Stimulated activated CD4-positive, alpha-beta T cell treated with anti-CD3 and anti-CD28 coated beads, TNF-alpha, amount 100 ng/mL, for 1 hour (primary cell): ENCODE measurements at places on chromosomes 4 and X.

GRCh38 chr4:153076861-153077260 lies 127.4 kb upstream of the TRIM2 start:
- no peak for DNase-seq

DNA sequence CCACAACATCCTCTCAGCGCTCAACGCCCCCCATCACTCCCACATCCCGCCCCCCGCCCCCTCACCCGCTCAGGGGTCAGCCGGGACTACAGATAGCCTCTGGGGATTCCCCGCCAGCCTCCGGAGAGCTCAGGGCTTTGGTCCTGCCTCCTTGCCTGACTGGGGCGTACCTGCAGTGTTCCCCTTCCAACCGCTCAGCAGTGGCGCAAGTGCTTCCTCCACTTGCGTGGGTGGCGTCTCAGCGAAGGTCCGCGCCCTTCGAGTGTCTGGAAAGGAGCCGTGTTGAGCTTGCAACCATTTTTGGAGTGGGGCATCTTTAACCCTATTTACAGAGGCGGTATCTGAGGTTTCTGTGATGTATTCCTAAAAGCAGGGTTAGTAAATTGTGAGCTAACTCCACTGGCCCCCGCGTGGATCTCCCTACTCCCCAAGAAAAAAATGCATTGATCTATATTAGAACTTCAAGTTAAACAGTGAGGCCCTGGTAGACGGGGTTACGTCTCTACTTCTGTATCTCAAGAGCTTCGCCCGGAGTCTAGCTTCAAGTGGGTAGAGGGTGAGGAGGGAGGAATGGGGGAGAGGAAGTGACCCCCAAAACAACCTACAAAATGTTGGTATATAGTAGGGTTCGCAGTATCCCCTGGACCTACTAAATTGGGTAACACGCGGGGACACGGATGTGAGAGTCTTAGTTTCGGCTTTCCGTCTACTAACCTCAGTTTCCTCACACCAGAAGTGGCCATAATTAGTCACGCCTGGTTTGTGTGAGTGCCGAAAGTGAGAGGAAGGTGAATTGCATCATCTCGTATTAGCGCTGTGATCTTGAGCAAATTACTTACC lies 16.1 kb downstream of the NKX3-2 start:
- no peak for DNase-seq

DNA sequence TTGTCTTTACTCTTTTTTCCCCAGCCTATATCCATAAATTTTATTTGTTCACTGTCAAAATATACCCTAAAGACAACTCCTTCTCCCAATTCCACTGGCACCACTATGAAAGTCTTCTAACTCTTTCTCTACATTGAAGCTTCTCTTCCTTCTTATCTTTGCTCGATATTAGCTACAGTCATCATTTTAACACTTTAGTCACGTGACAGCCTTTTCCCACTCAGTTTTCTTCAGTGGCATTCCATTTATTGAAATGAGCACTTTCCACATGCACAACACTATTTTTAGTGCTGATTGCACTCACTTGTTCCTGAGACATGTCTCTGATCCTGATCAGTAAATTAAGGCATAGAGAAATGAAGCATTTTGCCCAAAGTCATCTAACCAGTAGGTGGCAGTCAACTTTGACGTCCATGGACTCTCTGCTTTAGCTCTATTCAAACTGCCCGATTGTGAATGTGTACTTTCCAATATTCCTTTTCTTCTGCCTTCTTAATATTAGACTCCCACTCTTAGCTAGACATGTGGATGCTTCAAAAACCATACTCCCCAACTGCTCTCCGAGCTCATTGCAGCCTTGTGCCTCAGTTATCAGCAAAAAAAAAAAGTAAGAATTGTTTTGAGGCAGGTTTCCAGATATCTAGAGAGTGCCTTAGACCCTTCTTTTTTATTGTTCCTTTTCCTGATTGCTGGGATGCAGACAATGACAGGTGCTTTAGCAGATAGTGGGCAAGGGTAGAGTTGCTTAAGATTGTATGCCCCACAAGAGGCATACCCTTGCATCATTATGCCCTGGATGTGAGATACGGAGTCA lies 394.4 kb upstream of the ADGRL3 start:
- no peak for DNase-seq

DNA sequence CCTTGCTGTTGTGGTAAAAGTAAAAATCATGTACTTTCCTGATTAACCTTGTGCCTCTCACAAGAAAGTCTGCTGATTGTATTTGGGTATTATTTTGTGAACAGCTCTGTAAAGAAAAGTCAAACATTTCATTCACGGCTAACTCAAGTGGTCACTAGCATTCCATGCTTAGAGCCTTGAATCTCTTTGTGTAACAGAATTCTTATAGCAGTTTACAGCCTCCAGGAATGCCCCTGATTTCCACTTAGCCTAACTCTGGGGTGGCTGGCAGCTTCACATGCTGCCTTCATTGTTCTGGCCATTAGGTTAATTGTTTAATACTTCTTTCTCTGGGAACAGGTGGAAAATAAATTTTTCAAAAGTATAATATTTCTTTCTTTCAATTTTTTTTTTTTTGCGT lies 226.7 kb downstream of the RBMX2 start:
- DNase-seq: no peak

GRCh38 chr4:44984083-44984482 lies 257.7 kb upstream of the GNPDA2 start:
- no peak for DNase-seq

GRCh38 chrX:156001667-156002021 lies 4.1 kb downstream of the IL9R start:
- no peak for DNase-seq

DNA sequence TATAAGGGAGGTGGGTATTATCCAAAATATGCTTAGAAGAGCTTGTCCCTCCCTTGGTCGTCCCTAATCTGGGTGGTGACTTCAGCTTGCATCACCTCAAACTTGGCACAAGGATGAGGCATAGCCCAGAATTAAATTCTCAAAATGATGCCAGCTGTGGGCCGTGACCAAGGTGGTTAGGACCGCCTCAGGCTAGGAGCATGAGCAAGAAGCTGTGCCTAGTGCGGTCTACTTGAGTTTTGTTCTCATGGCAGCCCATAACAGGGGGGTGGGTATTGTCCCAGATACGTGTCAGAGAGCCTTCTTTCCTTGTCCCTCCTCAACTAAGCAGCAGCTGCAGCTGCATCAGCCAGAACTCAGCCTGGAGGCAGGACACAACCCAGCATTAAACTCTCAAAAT lies 2620.0 kb downstream of the PCDH7 start:
- no peak for DNase-seq

- no peak for DNase-seq
These were observed 54.0 kb upstream of the MAP3K15 start for GRCh38 chrX:19569121-19569805.

DNA sequence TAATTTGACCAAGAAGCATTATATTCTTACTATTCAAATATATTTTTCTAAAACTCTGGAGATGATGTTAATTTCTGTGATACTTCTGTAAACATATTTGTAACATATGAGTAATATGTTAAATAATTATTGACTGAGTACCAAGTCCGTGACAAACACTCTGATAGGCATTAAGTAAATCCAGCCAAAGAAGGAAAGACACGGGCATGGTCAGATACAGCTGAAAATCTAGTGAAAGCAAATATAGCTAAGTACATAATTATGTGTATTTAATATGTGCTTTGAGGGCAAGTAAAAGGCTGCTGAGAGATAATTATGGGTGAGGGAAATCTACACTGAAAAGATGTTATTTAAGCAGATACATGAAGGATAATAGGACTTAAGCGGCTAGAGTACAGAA lies 1263.6 kb upstream of the ADGRL3 start:
- DNase-seq: no peak

GRCh38 chr4:85005865-85006377 lies 39.4 kb upstream of the WDFY3 start:
- DNase-seq: no peak

- DNase-seq: no peak
These were observed 132.5 kb upstream of the NHS start for GRCh38 chrX:17242470-17242869.

DNA sequence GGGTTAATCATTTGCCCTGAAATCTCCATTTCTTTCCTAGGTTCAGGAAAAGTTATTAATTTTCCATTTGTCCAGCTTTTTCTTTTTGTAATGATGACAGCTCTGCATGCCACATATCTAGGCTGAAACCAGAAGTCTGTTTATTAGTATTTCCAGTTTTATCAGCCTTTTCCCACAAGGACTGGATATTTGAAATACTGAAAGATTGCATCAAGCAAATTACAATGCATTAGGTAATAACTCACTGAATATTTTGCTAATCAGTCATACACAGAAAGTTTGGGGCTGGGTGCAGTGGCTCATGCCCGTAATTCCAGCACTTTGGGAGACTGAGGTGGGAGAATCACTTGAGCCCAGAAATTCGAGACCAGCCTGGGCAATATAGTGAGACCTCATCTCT lies 21.5 kb downstream of the SLC9A7 start:
- no peak for DNase-seq

GRCh38 chrX:150700107-150700506 lies 6.9 kb downstream of the MTMR1 start:
- no peak for DNase-seq

DNA sequence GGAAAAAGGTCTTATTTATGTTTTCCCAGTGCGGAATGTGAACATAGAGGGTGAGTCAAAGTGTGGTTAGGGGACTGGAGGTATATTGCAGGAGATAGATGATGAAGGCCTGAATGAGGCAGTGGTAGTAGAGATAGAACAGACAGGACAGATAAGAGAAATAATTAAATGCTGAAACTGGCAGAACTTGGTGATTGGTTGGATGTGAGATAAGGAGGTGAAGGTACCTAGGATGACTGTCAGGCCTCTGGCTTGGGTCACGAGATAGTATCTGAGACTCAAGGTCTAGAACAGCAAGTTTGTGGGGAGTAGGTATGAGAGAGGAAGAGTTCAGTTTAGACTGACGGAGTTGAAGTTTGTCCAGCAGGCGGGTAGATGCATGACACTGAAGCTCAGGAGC lies 3.5 kb downstream of the MND1 start:
- DNase-seq: no peak

- no peak for DNase-seq
These were observed 3.2 kb downstream of the SCARB2 start for GRCh38 chr4:76210452-76210851.
